ENCODE measurements at places on chromosomes 12 and 14.
A peak's percentile ranks its signal among the peaks of the same experiment; 100 is the strongest.

DNA sequence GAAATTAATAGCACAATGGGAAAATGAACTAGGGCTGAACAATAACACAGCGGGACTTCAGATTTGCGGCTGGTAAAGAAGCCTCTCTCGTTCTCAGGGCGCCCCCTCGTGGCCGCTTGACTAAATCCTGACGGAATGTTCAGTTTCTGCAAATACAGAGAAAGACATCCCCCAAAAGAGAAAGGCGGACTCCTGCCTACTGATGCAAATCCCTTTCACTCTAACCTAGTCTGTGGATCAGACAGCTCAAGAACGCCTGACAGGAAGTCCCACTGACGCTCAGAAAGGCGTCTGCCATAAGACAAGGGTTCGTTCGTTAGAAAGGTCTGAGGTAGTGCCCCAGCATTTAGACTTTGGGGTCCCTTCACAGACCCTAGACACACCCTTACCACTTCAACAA, 2.5 kb downstream of the NUAK1 start:
- peak; percentile 89 for DNase-seq

- no peak for DNase-seq
These were observed 139.5 kb upstream of the OTX2 start for GRCh38 chr14:56949828-56950227.

DNA sequence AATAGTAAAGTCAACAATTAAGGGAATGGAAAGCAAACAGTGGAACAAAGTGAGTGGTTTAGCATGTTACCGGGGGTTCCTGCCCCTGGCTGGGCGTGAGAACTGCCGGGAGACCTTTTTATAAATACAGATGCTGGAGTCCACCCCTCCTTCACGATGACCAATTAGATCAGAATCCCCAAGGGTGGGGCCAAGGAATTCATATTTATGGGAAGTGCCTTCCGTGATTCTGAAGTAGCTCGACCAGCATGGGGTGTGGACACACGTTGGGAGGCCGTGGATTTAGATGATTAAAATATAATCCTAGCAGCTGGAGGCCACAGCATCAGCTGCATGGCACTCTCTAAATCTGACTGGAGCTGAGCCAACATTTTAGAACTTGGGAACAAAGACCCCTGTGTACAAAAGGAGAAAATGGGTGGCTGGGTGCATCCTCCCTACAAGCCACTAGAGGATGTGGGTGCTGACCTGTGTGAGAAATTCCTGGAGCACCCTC, 87.9 kb downstream of the SRRM4 start:
- no peak for DNase-seq

- no peak for DNase-seq
These were observed 3.8 kb downstream of the BCDIN3D start for GRCh38 chr12:49838973-49839633.

DNA sequence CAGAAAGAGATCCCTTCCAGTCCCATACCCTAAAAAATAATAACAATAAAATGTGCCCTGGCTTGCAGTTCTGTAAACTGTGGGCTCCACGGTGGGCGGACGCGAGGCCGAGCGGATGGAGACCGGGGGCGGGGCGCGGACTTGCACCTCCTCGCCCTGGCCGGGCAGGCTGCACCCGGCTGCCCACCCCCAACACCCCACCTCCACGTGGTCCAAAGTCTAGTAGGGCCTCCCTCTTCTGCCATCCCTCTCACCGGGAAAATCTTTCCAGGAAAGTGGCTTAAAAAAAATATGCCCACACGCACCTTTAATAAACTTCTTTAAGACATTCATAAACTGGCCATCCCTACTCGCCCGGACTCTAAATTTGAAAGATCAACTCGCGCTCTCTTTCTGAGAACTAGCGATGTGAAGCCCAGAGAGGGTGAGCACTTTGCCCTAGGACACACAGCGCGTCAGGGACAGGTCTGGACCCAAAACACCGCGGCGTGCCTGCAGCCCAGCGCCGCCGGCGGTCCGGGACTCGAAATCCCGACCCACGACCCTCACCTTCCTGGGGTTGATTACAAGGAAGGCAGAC, 1.9 kb upstream of the BCL11B start:
- peak; percentile 40 for DNase-seq

All from coronary artery (tissue), 2 donors.